ENCODE measurements at places on chromosomes 11 and 22.
A peak's percentile ranks its signal among the peaks of the same experiment; 100 is the strongest.

GRCh38 chr11:122337241-122337640, 221.2 kb upstream of the BLID start:
- DNase-seq = no peak
- no peak overlapping the region for H3K4me3 ChIP-seq
- H3K27ac ChIP-seq = no peak overlapping the region
- no peaks in the 10 kb centered on the region for H3K4me1 ChIP-seq
- H3K27me3 ChIP-seq = no peaks in the 10 kb centered on the region
- H3K36me3 ChIP-seq = no peaks in the 10 kb centered on the region

- H3K27ac ChIP-seq = no peak overlapping the region
- no peaks in the 10 kb centered on the region for H3K36me3 ChIP-seq
- no peaks in the 10 kb centered on the region for H3K4me1 ChIP-seq
Measured at GRCh38 chr11:100872951-100873740, 186.1 kb downstream of the ARHGAP42 start.

GRCh38 chr11:120819437-120820365, 204.2 kb upstream of the TBCEL start:
- no peaks in the 10 kb centered on the region for H3K27me3 ChIP-seq
- H3K27ac ChIP-seq = no peak overlapping the region
- DNase-seq = no peak
- H3K36me3 ChIP-seq = no peaks in the 10 kb centered on the region
- no peak overlapping the region for H3K4me3 ChIP-seq
- H3K4me1 ChIP-seq = no peaks in the 10 kb centered on the region

DNA sequence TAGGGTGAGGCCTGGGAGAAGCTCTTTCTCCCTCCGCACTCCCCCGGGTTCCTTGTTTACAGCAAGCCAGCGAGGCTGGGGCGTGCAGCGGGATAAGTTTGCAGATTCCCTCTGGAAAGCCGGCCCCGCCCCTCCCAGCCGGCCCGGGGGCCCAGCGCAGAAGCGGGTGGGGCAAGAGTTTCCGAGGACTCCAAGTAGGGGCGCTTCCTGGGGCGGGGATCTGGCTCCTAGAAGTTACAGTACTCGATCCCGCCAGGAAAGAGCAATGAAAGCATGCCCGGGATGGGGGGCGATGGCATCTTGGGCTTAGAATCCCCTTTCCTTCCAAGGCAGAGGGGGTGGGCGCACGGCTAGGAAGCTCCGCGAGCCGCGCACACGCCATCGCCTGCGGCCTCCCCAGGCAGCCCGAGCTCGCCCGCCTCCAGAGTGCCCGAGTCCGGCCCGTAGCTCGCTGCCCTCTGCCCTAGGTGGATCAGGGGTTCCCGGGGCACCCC, 385 bp downstream of the TST start:
- no peaks in the 10 kb centered on the region for H3K27me3 ChIP-seq
- H3K4me1 ChIP-seq = no peaks in the 10 kb centered on the region
- H3K36me3 ChIP-seq = no peaks in the 10 kb centered on the region
- no peak for DNase-seq
- H3K27ac ChIP-seq = no peak overlapping the region
- peak overlapping the region; percentile 30 for H3K4me3 ChIP-seq

- no peaks in the 10 kb centered on the region for H3K36me3 ChIP-seq
- no peak overlapping the region for H3K27ac ChIP-seq
- no peak for DNase-seq
Measured at GRCh38 chr11:104095791-104096190, 59.4 kb downstream of the DDI1 start.

- H3K4me1 ChIP-seq = no peaks in the 10 kb centered on the region
- no peak for DNase-seq
- H3K4me3 ChIP-seq = no peak overlapping the region
- peaks cover 6% of the 10 kb centered on the region for H3K27me3 ChIP-seq
- no peaks in the 10 kb centered on the region for H3K36me3 ChIP-seq
- H3K27ac ChIP-seq = no peak overlapping the region
Measured at GRCh38 chr11:57190548-57190947, 8.8 kb downstream of the LRRC55 start.

- DNase-seq = peak; percentile 17
- no peaks in the 10 kb centered on the region for H3K27me3 ChIP-seq
- H3K4me3 ChIP-seq = no peak overlapping the region
- peak overlapping the region; percentile 57 for H3K27ac ChIP-seq
- no peaks in the 10 kb centered on the region for H3K4me1 ChIP-seq
Measured at GRCh38 chr11:75492181-75492820, 33.4 kb downstream of the GDPD5 start.

DNA sequence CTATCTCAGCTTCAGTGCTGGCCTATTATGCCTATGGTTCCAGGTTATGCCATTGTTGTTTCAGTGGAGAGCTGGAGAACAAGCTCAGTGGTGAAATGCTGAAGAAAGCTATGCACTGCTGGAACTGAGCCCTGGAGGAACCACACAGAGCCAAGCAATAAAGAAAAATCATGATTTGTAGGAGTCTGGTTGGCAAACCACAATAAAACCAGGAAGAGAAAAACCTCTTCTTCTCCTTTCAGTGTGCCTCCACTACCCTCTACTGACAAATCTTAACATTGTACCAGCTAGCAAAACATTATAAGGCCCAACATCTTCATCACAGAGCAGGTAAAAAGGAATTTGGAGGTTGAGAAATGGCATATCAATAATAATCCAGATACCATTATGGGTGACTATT, 5.3 kb downstream of the OR51F2 start:
- H3K36me3 ChIP-seq = no peaks in the 10 kb centered on the region
- no peak overlapping the region for H3K4me3 ChIP-seq
- no peak for DNase-seq
- H3K4me1 ChIP-seq = no peaks in the 10 kb centered on the region
- no peaks in the 10 kb centered on the region for H3K27me3 ChIP-seq
- no peak overlapping the region for H3K27ac ChIP-seq

- no peaks in the 10 kb centered on the region for H3K27me3 ChIP-seq
- H3K4me3 ChIP-seq = no peak overlapping the region
- H3K4me1 ChIP-seq = no peaks in the 10 kb centered on the region
- no peak for DNase-seq
Measured at GRCh38 chr11:128156486-128156885, 430.9 kb downstream of the ETS1 start.

GRCh38 chr11:2437516-2437915, 6.8 kb downstream of the TRPM5 start:
- H3K4me3 ChIP-seq = no peak overlapping the region
- H3K4me1 ChIP-seq = peaks cover under 1% of the 10 kb centered on the region
- DNase-seq = no peak
- no peak overlapping the region for H3K27ac ChIP-seq
- H3K27me3 ChIP-seq = no peaks in the 10 kb centered on the region
- no peaks in the 10 kb centered on the region for H3K36me3 ChIP-seq

DNA sequence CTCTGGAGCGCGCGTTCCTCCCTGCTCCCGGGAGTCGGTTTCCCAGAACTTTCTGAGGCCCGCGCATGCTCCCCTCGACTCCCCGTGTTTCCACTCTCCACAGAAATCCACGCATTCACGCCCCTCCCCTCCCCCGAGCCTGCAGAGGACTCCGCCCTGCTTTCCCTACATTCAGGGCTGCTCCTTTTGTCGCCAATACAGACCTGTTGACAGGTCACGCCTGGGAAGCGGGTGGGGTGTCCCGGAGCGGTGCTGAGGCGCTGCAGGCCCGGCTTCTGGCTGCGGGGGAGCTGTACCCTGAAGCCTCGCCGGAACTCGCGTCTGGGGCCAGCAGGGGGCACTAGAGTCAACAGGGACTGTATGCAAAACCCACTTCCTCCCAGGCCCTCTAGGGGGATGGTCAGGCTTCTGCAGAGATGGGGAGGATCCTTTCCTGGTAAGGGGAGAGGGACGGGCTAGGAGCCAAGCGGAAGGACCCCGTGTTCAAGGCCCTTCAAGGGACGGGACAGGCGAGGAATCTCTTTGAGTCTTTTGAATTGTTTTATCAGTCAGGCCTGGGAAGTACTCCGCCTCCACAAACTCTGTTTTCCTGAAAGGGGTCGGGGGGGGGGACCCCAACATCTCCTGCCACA, at the start of gene PRAME:
Gene PRAME, minus strand, starts transcription at position 294 of the 632 bp plus-strand sequence. CDS start 2,433 bp downstream, outside the sequence.
- no peak within 1 kb of the TSS for H3K27ac ChIP-seq
- peak; percentile 55 for DNase-seq
- peaks cover 9% of the 10 kb centered on the region for H3K27me3 ChIP-seq
- H3K36me3 ChIP-seq = no peaks in the 10 kb centered on the region
- no peak within 1 kb of the TSS for H3K4me3 ChIP-seq

- no peak for DNase-seq
- H3K4me1 ChIP-seq = no peaks in the 10 kb centered on the region
Measured at GRCh38 chr22:25758316-25758715, 16.3 kb downstream of the MYO18B start.

DNA sequence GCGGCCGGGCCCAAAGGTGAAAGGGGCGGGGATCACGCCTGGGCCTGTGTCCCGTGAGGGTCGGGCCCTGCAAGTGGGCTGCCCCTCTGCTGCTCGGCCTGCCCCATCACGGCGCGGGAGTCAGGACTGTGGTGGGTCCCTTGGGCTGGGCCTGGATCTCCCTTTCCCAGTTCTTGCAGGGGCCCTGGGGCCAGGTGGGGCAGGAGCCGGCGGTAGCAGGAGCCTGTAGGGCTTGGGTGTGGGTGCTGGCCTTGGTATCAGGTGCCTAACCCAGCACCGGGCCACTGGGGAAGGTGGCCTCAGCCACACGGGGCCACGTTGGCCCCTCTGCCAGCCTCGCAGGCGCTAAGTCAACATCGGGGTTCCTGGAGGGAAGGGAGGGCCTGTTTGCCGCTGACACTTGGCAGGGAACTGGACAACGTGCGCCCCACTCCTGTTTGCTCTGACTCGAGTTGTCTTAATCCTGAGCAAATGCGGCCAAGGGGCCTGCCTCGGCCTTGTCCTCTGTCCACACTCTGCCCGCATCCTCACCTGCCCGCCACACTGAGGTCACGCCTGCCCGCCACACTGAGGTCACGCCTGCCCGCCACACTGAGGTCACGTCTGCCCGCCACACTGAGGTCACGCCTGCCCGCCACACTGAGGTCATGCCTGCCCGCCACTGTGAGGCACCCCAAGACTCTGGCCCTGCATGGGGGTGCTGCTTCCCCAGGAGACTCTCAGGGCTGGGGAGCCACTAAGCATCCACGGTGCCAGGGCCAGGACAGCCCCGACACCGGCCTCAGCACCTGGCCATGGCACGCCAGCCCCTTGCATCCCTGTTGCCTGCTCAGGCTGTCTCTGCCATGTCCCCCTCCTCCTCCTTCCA, 14.2 kb upstream of the MUC5B start:
- peaks cover 28% of the 10 kb centered on the region for H3K27me3 ChIP-seq
- no peak overlapping the region for H3K27ac ChIP-seq
- H3K4me1 ChIP-seq = no peaks in the 10 kb centered on the region
- no peak overlapping the region for H3K4me3 ChIP-seq

- H3K27ac ChIP-seq = no peak overlapping the region
- no peaks in the 10 kb centered on the region for H3K27me3 ChIP-seq
- H3K4me1 ChIP-seq = no peaks in the 10 kb centered on the region
- H3K36me3 ChIP-seq = no peaks in the 10 kb centered on the region
- H3K4me3 ChIP-seq = no peak overlapping the region
- DNase-seq = no peak
Measured at GRCh38 chr11:105734426-105734825, 124.6 kb downstream of the GRIA4 start.

DNA sequence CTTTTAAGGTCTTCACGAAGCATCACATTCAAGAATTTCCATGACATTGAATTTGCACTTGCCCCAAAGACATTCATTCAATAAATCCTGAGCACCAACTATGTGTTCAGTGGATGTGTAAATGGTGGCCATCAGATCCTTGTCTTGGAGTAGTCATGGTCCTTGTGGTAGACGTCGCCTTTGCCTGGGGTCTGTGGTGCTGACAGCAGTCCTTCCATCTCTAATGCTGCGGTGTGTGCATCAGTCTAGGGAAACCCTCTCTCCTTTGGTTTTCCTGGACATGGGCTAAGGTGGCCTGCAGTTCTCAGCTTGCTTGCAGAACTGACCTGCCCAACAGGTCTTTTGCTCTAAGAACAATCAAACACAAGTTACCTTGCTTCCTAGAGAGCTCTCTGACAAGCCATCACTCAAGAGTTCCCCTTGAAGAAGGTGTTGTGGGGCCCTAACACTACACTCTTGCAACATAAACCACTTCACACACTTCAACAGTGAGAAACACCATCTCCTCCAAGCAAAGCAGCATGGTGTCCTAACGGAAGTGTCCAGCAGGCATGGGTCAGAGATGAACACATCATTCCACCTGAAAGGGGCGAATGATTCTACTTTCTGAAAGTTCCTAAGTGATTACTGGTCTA, 72.1 kb downstream of the BUD13 start:
- no peak overlapping the region for H3K27ac ChIP-seq
- H3K4me1 ChIP-seq = no peaks in the 10 kb centered on the region
- no peak overlapping the region for H3K4me3 ChIP-seq
- no peak for DNase-seq
- H3K36me3 ChIP-seq = no peaks in the 10 kb centered on the region

DNA sequence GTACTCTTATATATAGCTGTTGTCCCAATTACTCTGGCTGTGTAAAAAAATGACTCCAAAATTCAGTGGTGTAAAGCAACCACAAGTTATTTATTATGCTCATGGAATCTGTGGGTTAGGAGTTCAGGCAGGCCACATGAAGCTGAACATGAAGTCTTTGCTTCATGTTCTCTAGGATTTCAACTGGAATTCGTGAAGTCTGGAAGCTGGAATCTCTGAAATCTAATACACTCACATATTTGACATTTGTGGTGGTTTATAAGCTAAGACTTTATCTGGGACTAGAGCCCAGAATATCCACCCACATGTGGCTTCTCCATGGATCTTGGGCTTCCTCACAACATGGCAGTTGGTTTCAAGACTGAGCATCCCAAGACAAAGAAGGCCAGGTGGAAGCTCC, 430.6 kb downstream of the MIAT start:
- no peaks in the 10 kb centered on the region for H3K4me1 ChIP-seq
- DNase-seq = no peak
- no peak overlapping the region for H3K27ac ChIP-seq
- peaks cover 22% of the 10 kb centered on the region for H3K27me3 ChIP-seq

Data from T-cell (primary cell).